Ascending aorta (tissue), 2 donors: ENCODE measurements at places on chromosomes 7 and 10.

DNA sequence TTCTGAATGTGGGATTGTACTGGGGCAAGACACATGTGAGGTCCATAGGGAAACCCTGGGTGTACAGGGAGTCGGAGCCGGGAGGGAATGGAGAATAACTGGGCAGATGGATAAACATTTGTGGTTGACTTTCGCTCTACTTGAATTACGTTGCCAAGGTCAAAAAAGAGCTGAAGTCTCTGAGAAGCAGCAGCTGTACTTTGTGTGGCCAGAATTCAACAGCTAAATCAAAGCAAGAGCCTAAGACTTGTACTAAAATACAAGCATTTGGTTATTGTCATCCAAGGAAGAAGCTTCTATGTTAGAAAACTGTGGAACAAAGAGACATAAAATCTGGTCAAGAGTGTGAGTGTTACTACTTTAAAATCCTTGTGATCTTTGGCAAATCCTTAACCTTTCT lies 457.2 kb downstream of the ARL4A start:
- no peak for DNase-seq

DNA sequence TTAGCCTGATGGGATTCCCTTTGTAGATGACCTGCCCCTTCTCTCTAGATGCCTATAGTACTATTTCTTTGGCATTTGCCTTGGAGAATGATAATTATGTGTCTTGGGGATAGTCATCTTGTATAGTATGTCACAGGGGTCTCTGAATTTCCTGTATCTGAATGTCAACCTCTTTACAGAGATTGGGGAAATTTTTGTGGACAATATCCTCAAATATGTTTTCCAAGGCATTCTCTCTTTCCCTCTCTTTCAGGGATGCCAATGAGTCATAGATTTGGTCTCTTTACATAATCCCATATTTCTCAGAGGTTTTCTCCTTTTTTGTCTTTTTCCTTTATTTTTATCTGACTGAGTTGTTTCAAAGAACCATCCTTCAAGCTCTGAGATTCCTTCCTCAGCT lies 99.4 kb downstream of the CTNNA3 start:
- no peak for DNase-seq

DNA sequence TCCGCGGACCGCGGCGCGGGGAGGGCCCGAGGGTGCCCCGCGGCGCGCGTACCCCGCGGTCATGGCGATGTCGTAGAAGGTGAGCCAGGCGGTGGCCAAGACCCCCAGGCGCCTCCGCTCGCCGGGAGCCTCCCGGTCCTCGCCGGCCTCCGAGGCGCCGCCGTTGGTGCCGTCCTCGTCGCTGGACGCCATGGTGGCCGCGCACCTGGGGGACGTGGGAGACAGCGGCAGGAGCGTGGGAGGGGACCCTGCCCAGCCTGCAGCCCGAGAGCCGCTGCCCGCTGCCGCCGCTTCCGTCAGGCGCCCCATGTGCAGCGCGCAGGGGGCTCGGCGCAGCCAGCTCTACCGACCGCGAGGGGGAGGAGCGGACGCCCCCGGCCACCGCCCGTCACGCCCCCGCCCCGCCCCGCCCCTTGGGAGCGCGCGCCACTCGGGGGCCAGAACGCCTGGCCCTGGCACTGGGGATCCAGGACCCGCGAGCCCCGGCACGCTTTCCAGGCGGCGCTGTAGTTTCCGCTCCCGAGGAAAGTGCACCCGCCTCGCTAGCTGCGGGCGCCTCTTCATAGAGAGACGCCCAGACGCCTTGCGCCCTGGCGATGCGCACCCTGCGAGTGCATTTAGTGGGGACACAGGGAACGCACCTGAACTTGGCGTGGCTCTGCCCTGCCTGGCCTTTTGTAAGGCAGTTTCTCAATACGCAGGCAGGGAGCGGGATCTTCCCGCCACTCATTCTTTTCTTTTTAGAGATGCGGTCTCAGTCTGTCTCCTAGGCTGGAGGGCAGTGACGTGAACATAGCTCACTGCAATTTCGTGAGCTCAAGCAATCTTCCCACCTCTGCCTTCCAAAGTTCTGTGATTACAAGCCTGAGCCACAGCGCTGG lies at the start of gene HACD1:
Gene HACD1, minus strand, starts transcription at position 344 of the 881 bp plus-strand sequence. Its CDS starts 35 bp downstream, at position 309.
- DNase-seq = peak; percentile 86

DNA sequence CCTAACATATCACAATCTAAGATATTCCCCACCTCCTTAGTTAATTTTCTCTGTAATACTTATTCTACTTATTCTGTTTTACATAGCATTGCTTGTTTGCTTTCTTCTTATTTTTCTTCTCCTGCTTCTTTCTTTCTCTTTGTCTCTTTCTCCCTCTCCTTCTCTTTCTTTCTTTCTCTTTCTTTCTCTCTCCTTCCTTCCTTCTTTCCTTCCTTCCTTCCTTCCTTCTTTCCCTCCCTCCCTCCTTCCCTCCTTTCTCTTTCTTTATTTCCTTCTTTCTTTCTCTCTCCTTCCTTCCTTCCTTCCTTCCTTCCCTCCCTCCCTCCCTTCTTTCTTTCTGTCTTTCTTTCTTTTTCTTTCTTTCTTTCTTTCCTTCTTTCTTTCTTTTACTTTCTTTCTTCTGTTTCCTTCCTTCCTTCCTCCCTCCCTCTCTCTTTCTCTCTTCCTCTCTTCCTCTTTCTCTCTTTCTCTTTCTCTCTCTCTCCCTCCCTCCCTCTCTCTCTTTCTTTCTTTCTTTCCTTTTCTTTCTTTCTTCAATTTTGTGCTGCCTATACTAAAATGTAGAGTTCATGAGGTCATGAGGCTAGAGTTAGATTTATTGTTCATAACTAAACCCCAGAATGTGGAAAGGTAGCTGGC lies 445.4 kb downstream of the GATA3 start:
- no peak for DNase-seq

DNA sequence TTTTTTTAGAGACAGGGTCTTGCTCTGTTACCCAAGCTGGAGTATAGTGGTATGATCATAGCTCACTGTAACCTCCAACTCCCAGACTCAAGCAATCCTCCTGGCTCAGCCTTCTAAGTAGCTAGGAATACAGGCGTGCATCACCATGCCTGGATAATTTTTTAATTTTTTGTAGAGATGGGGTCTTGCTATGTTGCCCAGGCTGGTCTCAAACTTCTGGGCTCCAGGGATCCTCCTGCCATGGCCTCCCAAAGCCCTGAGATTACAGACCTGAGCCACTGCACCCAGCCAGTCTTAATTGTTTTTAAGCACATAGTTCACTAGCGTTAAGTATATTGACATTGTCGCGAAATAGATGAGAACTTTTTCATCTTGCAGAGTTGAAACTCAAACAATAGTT lies 2.0 kb downstream of the SUPV3L1 start:
- no peak for DNase-seq

- peak; percentile 39 for DNase-seq
Measured at GRCh38 chr10:132689721-132690360, 96.1 kb downstream of the NKX6-2 start.

DNA sequence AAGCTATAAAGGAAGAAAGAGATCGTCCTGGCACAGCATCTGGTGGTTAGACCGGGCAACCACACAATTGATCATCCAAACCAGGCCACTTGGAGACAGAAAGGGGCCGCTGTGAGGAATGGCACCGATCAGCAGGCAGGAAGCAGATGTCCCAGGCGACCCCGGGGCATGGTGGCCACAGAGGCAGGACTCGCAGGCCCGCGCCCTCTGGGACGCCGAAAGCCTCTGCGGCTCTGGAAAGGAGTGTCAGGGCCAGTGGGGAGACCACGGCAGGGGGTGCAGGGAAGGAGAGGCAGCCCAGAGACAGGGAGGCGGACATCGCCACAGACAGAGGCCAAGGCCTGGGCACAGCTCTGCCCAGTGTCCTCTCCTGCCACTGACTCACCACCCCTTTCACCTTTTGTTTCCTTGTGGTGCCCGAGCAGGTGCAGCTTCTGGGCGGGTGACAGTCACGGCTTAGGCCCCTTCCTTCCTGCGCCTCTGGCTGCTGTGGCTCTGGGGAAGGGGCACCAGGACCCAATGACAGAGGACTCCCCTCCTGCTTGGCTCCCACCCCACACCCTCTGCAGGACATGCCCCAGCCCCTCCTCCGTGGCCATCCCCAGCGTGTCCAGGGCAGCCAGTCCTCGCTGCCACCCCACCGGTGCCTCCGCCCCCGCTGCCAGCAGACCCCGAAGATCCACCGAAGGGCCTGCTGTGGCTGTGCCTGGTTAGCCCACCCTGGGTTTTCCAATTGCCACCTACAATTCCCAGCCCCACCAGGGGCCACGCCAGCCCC lies 10.9 kb downstream of the STK32C start:
- DNase-seq = peak; percentile 60

GRCh38 chr10:96681524-96681923 lies 38.8 kb downstream of the PIK3AP1 start:
- no peak for DNase-seq

- no peak for DNase-seq
Measured at GRCh38 chr10:103930881-103931280, 12.9 kb upstream of the STN1 start.

DNA sequence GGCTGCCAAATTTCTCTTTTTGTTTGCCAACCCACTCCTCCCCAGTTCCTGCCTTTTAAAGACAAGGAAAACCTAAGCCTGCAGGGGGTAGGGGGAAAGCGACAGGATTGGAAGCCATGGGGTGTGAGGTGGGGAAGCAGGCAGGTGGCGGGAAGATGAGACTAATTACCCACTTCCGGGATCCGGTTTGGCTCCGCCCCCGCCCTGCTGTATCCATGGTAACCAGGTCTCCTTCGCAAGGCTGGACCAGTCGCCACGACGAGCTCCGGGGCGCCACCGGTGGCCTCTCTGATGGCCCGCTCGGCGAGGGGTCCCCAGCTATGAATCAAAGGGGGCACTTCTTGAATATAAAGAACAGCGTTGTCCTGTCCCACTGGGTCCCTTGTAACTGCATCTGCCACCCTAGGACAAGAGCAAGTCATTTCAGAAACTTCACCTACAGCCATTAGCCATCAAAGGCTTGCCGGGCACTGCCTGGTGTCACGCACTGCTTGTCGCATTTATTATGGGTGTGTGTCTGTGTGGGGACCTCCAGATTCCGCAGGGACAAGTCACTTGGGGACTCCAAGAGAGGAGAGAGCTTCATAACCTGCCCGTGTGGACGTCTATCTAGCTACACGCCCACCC lies 55.4 kb upstream of the LMTK2 start:
- DNase-seq = no peak

- no peak for DNase-seq
Measured at GRCh38 chr7:50641442-50642405, 76.5 kb upstream of the DDC start.

DNA sequence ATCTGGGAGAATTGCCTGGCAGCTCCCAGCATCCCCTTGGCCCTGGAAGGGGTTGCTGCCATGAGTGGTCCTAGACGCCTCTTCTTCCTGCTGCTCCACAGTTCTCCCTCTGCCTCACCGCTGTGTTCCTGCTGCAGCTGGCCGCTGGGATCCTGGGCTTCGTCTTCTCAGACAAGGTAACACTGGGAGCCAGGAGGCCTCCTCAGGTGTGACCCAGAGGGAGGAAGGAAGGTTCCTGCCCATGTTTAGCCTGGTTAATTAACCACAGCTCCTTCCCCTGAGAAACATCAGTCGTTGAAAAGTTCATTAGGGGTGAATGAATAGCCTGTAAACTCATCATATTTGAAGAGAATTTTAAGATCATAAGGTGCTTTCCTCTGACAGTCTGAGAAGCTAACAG lies 18.2 kb downstream of the TSPAN33 start:
- DNase-seq = no peak

GRCh38 chr10:18463673-18464211 lies 187.6 kb downstream of the NSUN6 start:
- no peak for DNase-seq

DNA sequence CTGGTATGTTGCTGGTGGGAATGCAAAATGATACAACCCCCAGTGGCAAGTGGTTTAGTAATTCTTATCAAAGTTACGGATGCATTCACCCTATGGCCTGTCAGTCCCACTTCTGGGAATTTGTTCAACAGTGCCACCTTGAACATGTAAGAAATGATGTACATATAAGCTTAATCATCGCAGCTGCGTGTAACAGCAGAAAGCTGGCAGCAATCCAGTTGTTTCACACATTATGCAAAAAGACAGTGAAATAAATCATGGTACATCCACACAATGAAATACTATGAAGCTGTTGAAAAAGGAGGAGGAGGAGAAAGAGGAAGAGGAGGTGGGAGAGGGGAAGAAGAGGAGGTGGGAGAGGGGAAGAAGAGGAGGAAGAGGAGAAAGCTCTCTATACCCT lies 76.2 kb upstream of the MYL10 start:
- DNase-seq = no peak

DNA sequence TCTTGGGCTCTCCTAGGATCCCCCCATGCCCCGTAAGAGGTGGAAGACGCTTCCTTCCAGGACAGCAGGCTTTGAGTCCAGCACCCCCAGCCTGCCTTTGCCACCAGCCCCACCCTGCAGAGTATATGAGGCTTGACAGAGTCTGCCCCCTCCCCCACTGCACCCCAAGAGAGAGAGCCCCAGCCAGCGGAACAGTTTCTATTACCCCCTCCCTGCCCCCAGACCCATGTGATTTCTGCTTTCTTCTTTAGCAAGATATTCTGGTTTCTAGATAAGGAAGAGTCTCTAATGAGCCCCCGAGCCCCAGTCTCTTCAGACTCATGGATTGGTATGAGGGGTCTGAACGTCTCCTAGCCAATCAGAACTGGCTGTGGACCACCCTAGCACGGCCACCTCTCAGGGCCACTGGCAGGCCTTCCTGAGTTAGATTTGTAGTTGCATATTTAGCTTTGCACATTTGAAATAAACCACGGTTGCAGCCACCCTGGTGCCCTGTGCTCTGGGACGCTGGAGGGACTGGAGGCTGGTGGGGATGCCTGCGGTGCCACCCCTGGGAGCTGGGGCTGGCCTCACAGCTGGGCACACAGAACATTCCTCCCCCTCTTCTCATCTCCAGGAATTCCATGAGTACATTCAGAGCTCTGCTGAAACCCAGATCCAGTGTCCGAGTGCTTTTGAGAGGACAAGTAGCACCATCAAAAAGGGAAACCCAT lies 3.0 kb upstream of the SH2B2 start:
- DNase-seq = no peak

DNA sequence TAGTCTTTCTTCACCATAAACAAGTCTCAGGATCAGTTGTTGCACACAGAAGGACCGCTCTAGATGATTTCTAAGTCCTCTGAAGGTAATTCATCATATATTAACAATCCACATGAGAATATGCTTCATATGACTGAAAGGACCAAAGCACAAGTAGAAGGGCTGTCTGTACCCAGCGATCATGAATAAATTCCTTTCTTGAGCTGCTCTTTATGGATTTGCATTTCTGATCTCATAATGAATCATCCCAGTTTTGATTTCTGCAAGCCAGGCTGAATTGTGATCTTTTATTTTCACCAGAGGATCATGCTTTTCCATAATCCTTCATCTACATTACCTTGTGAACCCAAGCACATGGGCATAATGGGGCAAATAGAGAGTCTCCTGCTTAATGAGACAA lies 675.6 kb downstream of the MAGI2 start:
- no peak for DNase-seq

GRCh38 chr7:107277331-107277730 lies 108.5 kb downstream of the HBP1 start:
- no peak for DNase-seq

DNA sequence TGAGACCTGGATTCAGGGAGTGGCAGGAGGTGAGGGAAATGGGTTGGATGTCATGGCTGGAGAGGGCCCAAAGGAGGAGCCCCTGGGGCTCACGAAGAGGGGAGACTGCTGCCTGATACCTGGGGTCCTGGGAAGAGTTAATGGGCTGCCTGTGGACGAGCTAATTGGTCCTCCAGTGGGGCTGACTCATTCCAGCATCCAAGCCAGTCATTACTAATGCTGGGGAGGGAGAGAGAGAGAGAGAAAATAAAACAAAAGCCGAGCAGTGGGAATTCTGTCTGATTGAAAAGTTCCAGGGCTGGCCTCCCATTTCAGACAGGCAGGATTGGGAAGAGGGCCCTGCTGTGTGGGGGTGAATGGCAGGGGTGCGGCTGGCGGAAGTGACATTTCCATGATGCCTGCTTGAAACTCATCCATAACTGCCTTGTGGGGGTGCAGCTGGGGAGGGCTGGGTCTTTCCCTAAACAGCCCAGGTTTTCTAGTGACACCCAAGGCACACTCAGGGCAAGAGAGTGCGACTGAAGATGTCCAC lies 297.8 kb downstream of the RPS24 start:
- peak; percentile 65 for DNase-seq
